ENCODE measurements at places on chromosomes 1 and 21.

DNA sequence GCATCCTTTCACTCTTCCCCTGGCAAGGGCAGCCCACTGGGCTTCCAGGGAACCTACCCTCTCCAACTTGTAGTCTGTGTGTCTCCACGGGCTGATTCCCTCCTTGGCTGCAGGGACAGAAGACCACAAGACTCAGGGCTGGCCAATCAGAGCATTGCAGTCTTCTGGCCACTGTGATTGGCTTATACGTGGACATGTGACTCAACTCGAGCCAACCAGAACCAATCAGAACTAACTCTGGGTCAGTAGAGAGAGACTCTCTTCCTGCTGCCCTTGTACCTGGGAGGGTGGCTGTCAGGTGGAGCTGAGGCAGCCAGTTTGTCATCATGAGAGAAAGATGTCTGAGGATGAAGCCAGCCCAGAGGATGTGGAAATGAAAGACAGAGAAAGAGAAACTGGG, 64.0 kb downstream of the DHRS3 start:
- no peak for DNase-seq

GRCh38 chr1:8216005-8216404, 101.9 kb upstream of the SLC45A1 start:
- DNase-seq, result no peak

DNA sequence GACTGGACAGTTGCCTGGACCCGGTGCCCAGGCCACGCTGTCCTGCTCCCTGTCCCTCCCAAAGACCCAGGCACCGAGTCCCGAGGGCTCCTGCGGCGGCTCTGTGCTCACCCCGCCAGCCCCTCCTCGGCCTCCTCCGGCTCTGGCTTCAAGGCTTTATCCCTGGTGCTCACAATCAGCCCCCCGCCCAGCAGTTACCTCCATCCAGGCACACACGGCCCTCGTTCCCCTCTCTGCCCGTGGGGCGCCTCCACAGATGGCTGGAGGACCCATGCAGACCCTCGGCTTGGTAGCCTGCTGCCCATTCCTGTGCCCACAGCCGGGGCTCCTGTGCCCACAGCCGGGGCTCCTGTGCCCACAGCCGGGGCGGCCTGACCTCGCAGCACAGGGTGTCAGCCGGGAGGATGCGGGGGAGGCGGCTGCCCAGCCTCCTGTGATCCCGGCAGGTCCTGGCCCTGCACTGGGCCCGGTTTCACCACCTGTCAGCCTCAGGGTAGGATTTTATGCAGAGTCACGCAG, 52.3 kb upstream of the COL18A1 start:
- no peak for DNase-seq

GRCh38 chr1:54372978-54373377, 33.2 kb downstream of the SSBP3 start:
- DNase-seq, result no peak

DNA sequence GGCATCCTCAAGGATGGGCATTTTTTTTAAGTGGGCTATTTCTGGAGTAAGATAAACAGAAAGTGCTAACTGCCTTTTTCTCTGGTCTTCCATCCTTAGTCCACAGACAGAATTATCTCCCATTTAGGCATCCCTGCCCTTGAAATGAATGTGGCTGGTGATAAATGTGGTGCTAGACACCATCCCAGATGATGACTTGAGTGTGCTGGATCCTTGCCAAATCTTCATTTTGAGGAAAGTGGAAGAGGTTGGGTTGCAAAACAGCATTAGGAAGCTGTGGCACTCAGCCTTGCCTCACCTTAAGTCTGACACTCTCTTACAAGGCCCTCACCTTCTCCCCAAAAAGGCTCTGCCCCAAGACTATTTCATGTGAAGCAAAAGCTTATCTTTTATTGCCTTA, 19.2 kb downstream of the MAB21L3 start:
- no peak for DNase-seq

DNA sequence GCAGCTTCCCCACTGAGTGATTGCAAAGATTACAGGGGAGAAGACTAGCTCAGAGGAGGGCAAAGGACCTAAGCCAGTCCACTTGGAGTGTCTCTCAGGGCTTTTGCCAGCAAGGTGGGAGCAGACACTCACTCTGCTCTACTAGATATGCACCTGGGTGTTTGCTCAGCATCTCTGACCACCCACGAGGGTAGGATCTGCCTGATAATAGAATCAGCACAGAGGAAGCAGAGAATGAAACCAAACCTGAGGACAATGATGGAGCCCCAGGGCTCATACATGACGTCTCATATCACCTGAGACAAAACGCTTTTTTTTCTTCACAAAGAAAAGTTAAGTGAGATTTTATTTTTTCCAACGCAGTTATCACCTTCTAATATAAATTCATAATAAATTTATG, 79.4 kb downstream of the RRAGC start:
- no peak for DNase-seq

DNA sequence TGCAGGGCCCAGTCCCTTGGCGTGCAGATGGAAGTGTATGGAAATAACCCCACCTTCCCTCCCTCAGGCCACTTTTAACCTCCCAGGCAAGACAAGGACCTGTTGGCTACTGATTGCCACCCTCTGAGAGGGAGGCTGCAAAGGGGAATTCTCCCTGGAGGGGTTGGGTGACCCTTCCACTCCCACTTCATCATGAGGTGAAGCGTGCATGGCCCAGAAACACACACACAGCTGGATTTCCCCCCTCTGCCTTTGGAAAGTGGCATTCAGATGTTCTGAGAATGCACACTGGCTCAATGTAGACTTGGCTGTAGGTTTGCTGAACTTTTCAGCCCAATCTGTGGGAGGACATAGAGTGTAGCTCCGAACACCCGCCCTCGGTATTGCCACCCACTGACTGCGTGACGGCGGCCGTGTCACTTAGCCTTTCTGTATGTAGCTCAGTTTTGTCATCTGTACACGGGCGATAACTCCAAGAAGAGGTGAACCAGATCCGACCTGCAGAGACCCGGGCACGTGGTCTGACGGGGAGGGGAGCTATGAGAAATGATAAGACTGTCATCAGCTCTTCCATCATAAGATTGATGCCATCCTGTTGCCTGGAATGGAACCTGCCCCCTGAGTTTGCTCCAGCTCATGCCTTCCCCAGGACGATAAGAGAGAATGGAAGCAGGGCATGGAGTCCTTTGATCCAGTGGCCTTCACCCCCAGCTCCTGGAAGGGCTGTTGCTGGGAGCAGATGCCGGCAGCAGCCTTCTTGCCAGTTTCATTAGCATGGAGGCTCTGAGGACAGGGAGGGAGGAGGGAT, 19.3 kb downstream of the MIIP start:
- no peak for DNase-seq

DNA sequence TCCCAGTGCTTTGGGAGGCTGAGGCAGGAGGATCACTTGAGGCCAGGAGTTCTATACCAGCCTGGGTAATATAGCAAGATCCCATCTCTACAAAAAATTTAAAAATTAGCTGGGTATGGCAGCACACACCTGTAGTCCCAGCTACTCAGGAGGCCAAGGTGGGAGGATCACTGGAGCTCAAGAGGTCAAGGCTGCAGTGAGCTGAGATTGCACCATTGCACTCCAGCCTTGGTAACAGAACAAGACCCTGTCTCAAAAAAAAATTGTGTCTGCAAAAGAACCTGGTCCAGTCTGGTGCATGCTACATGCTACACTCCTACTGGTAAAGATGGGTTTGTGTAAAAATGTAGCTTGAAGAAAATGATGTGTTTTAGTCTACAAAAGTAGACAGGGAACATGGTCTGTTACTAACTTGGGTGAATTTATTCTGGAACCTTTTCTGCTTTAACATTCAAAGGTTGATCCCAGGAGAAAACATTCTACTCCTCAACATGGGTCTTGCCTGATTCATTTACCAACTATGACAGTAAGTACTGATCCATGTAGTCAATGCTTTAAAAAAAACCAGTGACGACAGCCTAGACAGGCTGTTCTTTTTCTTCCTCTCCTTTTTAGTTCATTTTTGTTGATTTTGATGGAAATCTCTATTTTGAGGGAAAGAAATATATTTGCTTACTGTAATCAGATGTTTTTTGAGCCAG, 32.7 kb upstream of the ENAH start:
- DNase-seq, result no peak
